ENCODE measurements at places on chromosomes 12 and 14.

GRCh38 chr12:32030676-32031075, 71.5 kb downstream of the RESF1 start:
- no peak for DNase-seq

GRCh38 chr14:91298576-91298975, 54.1 kb upstream of the GPR68 start:
- no peak for DNase-seq

- no peak for DNase-seq
Observed at GRCh38 chr12:68638721-68639395, 28.2 kb downstream of the RAP1B start.

DNA sequence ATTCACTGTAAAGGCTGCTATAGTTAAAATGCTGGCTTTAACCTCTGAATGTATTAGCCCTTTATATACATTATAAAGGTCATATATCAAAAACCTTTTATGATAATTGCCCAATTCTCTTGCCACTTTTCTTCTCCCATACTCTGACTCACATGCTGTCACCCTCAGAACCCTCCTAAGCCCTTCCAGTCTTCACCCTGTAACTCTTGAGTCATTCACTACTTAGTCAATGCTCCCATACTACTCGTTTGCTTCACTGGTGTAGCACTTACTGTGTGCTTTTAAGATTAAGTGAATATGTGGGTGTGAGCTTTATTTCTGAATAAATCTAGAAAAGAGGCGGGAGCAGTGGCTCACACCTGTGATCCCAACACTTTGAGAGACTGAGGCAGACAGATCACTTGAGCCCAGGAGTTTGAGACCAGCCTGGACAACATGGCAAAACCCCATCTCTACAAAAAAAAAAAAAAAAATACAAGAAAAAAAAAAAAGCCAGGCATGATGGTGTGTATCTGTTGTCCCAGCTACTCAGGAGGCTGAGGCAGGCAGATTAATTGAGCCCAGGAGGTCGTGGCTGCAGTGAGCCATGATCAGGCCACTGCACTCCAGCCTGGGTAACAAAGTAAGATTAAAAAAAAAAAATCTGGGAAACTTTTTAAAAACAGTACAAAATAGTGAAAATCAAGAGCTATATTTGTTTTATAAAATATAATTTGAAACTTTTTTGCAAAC, 37.6 kb downstream of the SPATA7 start:
- DNase-seq: no peak

DNA sequence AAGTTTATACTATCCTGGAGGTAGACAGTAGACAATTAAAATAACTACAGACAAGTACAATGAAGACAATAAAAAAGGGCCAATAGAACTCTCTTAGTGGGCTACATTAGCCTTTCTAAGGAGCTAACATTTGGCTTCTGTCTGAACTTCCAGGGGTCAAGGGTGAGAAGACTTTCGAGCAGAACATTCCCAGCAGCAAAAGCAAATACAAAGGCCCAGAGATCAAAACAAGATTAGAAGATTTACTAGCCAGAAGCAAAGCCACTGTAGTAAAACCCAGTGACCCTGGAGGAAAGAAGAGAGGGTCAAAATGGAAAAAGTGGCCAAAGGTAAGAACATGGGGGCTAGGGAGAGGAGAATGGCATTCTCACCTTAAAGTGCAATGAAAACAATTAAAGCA, 63.2 kb downstream of the ATP2B1 start:
- peak; percentile 20 for DNase-seq

DNA sequence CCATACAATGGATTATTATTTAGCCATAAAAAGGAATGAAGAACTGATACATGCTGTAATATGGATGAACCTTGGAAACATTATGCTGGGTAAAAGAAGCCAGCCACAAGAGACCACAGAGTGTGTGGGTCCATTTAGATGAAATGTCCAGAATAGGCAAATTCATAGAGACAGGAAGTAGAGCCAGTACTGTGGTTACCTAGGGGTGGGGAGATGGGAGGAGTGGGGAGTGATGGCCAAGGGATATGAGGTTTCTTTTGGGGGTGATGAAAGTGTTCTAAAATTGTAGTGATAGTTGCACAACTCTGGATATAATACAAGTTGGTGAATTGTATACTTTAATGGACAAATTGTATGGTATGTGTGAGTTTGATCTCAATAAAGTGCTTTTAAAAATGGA, 18.6 kb downstream of the JDP2 start:
- DNase-seq: no peak

- DNase-seq: no peak
Observed at GRCh38 chr14:33524244-33524643, 426.6 kb downstream of the EGLN3 start.
